Stimulated activated CD4-positive, alpha-beta T cell treated with anti-CD3 and anti-CD28 coated beads, Interleukin-1b, Interleukin-23, amount 100 ng/mL, for 1 hour (primary cell): ENCODE measurements at places on chromosomes 2 and 18.

DNA sequence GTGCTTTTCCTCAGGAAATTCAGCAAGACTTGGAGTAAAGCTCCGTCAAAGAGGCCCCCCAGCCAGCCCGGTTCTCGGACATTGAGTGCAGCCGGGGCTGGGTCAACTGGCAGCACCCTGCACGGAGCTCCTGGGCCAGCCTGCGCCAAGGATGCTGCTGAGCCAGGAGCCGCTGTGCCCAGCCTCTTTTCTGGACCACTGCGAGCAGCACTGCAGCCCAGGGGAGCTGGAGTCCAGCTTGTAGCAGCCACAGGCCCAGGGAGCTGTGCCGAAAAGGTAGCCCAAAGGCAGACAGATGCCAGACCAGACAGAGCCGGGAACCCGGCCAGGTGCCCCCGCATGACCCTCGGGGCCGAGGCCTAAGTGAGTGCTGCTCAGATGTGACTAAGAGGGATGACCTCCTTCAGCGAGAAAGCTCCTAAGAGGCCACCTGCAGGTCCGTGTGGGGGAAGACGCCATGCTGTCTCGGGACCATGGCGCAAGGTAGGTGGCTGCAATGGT lies 7.3 kb downstream of the CLHC1 start:
- no peak for DNase-seq

DNA sequence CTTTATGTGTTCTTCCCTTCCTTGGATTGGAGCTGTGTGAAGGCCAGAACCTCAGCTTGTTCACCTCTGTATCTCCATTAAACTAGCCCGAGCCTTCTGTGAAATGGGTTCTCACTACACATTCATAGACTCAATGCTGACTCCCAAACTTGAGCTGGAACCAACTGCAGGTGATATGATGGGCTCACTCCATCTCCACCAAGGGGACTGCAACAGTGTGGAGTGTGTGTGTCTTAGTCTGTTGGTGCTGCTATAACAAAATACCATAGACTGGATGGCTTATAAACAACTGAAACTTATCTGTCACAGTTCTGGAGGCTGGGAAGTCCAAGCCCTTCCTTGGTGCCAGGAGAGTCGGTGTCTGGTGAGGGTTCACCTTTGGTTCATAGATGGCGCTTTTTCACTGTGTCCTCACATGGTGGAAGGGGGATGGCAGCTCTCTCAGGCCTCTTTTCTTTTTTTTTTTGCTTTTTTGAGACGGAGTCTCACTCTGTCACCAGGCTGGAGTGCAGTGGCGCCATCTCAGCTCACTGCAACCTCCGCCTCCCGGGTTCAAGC lies 94.2 kb upstream of the MAP4K3 start:
- no peak for DNase-seq

DNA sequence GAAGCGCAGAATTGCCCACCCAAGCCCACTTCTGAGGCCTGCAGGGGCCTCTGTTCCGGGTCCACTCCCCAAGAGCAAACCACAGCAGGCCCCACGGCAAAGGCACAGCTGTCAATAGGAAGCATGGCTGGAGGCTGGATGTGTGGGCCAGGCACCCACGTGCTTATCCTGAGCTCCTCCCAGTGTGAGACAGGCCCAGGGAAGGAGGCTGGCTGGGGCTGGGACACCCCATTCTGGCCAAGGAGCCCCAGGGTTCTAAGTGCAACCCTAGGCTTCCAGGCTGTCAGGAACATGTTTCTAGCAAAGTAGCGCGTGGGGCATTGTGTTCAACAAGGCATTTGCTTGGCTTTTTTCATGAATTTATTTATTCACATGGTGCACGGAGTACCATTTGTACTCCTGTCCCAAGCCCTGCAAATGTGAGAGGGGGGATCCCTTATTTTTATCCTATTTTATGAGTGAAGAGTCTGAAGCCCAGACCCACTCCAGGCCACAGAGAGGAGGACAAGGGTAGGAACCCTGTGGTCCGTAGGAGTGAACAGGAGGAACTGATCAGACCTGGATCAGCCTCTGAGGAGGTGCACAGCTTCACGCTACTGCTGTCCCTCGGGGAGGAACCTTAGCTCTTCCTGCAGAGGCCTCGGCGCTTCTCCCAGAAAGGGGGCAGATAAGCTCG lies 6.1 kb upstream of the RAB17 start:
- DNase-seq, result no peak

GRCh38 chr2:240295256-240296103 lies 140.0 kb upstream of the GPC1 start:
- DNase-seq, result no peak

DNA sequence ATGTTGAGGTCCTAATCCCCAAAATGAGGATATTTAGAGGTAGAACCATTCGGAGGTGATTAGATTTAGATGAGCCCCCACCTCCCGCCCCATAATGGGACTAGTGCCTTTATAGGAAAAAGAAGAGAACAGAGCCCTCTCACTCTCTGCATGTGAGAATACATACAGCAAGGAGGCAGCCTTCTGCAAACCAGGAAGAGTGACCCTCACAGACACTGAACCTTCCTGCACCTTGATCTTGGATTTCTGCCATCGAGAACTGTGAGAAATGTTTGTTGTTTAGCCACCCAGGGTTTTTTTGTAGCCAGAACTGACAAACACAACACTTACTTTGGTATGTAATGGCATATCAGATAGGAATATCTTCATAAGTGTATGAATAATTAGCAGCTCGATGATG lies 83.7 kb downstream of the XIRP2 start:
- no peak for DNase-seq

GRCh38 chr2:209977386-209978239 lies 24.8 kb upstream of the RPE start:
- no peak for DNase-seq

DNA sequence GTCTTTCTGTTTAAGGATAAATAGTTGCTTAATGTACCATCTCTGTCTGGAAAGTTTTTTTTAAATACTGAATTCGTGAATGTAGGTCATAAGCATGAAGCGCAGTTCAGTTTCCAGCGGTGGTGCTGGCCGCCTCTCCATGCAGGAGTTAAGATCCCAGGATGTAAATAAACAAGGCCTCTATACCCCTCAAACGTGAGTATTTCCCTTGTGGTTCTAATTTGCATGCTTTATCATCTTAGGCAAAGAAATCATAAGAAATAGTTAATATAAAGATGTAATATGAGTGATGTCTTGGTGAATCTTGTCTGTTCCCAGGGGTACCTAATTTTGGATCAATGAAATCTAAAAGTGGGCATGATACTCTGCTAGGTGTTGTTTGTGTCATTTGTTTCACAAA lies 1.5 kb downstream of the NDC80 start:
- no peak for DNase-seq

DNA sequence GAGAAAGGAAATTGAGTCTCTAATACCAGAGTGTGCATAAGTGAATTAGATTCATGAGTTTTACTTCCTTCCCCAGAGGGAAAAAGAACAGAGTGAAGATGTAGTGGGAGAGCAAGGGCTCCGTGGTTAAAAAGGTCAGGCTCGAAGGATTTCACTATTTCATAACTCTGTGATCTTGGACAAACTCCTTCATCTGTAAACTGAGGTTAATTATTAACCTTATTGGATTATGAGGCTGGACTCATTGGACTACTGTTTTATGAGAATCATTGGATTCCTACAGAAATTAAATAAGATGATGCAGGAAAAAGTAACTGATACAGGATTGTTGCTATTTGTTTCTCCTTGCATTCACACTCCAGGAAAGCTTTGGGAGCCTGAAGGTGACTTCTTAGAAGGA lies 45.0 kb downstream of the SRD5A2 start:
- DNase-seq, result no peak

DNA sequence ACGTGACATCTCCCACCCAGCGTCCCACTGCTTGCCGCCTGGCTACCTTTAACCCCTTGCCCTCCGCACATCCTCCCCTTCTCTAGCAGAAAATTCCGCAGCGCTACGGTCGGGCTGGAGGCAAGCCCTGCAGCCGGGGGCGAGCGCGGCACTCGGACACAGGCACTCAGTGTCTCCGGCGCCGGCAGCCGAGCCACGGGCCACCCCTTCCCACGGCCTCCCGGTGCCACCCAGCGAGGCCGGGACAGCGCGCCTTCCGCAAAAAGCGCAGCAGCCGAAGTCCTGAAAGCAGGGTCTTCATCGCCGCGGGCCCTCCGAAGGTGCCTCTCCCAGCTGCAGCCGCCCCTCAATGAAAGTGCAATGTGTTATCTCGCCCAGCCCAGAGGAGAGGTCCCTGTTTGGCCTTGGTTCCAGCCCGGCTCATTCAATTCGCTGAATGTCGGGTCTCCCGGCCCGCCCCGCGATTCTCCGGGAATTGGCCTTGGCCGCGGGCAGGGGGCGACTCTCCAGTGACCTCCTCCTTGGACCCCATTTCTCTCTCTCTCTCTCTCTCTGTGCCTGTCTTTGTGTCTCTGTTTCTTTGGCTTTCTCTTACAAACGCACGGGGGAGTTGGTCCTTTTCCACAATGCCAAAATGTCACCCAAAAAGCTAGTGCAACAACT lies 1.1 kb downstream of the DLGAP1 start:
- DNase-seq, result no peak

DNA sequence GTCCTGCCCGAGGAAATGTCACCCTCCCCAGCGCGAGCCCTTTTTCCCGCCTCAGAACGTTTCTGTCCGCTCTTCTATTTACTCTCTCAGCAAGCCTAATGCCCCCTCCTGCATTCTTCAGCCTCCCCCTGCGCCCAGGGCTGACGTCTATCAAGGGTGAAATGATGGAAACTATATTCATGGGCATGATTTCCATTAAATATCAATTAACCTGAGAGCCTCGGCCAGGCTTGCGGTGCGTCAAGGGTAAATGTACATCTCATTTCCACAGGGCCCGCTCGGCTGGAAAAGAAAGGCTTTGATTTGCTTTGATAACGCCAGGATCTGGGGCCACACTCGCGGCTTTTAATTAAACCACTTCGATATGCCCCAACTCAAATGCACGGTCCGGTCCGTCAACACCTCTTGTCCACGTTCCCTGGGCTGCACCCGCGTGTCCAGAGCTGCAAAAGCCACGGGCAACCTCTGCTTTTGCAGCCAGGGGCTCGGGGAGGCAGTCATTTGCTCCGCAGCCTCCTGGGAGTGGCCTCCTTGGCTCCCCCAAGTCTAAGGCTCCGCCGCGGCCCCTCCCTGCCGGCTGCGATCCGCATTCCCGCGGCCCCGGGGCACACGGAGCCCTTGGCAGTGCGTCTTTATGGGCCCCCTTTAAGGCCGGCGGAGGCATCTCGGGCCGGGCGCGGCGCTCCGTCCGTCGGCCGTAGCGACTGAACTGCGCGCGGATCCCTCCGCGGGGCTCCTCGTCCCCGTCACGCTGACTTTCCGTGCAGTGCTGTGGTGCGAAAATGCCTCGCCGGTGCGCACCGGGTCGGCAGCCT lies at the start of gene HOXD8:
TSS of gene HOXD8 (plus strand) at position 724 of the 815 bp plus-strand sequence. CDS start 662 bp downstream, outside the sequence.
- DNase-seq, result no peak
